ENCODE measurements at places on chromosomes 4 and X.

DNA sequence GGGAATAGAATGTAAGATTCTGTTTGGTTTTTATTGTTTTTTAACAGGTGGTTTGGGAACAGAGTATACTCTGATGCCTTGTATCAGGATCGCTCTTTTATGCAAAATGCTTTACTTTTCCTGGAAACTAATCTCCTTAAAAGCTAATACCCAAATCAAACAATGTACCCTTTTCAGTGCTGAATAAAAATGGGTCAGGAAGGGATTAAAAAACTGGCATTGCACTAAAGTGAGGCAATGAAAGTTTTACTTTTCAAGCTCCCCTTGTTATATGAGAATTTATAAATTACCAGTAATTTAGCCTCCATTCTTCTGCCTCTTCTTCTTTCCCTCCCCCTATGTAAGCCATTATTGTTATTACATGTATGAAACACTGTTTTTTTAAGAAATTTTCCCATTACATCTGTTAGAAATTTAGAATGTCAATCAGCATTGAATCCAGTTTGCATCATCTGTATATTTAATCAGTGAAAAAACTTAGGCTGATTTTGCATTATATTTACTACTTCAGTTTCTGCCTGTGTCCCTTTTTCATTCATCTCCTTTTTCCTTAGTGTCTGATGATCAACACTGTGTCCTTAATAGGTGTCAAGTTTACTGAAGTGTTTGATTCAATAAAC, 89.7 kb upstream of the NPNT start:
- no peak for DNase-seq

DNA sequence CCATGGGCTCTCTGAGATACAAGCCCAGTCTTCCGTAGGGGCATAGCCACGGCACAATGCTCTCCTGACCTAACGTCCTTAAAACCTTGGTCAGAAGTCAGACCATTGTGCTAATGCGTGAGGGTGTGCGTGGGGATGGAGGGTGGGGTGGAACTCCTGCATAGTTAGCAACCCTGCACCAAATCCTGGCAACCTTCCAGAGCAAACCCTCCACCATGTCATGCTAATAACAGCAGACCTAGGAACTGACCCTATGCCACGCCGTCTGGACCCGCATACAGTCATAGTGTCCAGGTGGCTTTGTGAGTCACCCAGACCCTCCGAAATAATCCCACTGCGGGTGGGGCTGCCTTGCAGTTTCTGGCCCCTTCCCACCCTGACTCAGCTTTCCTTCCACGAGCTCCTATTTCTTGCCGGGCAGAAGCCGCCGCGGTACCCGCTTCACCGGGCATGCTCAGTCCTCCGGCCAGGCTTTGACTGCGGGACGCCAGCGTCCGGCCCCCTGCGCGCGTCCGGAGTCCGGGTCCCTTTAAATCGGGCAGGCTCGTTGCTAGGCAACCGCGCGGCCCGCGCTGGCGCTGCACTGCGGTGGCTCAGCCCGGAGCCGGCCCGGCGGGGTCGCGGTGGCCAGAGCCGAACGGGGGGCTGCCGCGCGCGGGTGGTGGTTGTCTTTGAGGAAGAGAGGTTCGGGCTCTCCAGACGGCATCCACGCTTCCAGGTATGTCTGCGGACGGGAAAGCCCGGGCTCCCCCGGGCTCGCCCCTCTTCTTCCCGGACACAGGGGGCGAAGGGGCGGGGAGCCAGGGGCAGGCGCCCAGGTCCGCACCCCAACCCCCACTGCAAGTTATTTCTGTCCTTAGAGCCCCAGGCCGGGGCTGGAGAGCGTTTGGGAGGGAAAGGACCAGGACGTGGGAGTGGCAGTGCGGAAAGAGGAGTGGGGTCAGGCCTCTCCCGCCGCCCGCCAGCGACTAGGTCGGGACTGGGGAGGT, at the start of gene CCDC160:
TSS of gene CCDC160 (plus strand) at position 557 of the 989 bp plus-strand sequence. CDS start 7,619 bp downstream, outside the sequence.
- no peak for DNase-seq

DNA sequence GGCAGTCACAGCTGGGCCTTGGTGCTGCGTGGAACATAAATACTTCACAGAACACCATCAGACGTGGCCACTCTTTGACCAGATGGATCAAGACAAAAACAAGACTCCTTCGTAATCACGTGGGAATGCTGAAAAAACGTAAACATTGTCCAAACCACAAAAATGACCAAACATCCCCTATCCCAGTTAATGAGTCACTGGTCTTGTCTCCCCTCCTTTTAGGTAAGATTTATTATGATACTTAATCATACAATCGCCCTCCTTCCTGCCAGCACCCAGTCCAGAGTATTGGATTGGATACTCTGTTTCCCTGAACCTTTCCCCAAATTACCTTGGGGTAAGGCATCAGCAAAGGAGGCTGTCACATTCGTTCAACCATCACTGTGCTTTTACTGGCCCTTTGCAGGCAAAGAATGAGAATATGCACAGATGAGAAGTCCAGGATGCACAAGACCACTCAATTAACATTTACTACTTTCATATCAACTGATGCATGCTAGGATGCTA, 601 bp upstream of the TCEANC start:
- DNase-seq = no peak

GRCh38 chrX:41875142-41875541, 48.2 kb downstream of the CASK start:
- no peak for DNase-seq

GRCh38 chr4:14446311-14446710, 556.0 kb upstream of the CPEB2 start:
- no peak for DNase-seq

GRCh38 chr4:71241501-71242288, 97.1 kb upstream of the SLC4A4 start:
- DNase-seq = no peak

GRCh38 chr4:25977397-25978170, 63.6 kb downstream of the SMIM20 start:
- DNase-seq = no peak

DNA sequence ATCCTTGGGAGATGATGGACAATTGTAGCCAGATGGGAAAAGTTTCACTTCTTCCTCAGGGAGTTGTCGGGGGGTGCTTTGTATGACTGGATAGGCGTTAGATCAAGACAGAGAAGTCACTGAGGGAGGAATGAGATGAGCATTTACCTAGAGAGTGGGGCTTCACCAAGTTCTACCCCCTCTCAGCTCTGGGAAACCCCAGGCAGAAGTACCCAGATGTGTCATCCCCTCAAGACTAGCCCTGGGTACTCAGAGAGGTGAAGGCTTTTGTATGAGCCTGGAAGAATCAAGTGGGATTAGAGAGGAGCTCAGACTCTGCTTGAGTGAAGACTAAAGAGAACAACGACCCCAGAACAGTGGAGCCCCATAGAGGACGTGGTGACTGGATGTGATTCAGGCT, 1.9 kb downstream of the MAGEB1 start:
- DNase-seq = no peak

- no peak for DNase-seq
These were observed 72.6 kb downstream of the ANK2 start for GRCh38 chr4:113122066-113122465.

DNA sequence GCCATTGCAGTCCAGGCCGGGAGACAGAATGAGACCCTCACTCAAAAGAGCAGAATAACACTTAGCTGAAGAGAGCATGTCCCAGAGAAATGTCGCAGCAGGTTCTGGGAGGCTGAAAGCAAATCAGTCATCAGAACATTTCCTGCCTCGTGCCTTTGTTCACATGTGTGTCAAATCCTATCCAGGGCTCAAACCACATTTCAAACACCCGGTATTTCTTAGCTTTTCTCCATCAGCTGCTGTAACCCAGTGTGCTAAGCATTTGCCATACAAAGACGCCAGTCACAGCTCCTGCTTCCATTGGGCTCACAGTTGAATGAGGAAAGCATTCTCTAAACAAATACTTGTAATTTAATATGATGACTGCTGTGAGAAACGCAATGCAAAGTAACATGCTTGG, 6.0 kb downstream of the PALLD start:
- DNase-seq = no peak
